ENCODE measurements at places on chromosomes 2 and 18.

DNA sequence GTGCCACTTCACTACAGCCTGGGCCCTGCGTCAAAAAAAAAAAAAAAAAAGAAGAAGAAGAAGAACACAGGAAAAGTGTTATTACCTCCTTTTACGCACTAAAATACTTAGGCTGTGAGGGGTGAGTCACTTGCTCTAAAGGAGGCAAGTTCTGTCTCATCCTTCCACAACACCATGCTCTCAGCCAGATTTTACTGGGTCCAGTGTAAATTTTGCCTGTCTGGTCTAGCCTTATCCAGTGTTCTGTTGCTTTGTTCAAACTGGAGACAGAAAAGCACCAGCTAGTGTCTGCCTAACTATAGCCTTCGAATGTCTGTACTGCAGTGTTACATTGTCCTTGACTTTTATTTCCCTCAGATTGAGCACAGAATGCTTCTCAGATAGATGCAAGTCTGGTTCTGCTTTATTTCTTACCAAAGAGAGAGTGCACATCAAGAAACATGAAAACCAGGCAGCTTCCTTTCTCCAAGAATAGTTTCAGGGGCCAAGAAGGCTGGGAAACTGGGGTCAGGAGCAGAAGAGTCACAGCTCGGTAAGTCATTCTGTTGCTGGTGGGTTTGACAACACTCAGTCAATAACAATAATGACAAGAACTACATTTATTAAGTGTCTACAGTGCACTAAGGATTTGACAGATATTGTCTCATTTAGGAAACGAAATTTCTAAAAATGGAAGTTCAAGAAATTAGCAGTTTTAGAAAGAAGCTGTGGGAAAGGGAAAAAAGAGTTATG is 3.1 kb upstream of the MSGN1 start:
- DNase-seq, result no peak

DNA sequence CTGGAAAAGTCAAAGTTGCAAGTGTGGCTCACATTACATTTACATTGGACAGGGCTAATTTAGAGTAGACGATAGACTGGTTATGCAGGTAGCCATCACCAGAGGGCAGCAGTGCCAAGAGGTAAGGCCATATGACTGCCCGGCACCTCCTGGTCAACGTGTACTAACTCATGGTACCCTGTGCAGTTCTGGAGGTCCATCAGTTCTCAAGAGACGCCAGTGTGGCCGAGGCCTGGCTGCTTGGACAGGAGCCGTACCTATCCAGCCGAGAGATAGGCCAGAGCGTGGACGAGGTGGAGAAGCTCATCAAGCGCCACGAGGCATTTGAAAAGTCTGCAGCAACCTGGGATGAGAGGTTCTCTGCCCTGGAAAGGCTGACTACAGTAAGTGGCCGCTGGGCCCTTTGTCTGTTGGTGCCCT is 65.8 kb upstream of the EML6 start:
- DNase-seq, result no peak

DNA sequence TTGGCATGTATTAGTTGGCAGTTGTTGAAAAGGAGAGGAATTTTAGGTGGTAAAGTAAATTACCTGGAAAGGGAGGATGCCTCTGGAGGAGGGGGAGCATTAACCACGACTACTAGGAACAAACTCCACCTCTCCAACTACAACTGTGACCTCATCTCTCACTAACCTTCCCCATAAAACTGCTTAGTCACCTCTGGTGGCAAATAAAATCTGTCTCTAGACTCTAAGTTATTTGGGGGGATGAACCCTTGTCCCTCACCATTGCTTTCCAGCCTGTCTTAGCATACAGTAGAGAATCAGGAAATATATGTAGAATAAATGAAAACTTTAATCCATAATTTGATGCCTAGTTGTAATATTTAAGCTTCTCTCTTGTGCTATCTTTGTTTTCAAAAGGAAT is 27.6 kb upstream of the MYO1B start:
- no peak for DNase-seq

GRCh38 chr2:44075541-44075940 is 79.8 kb upstream of the LRPPRC start:
- DNase-seq, result no peak

DNA sequence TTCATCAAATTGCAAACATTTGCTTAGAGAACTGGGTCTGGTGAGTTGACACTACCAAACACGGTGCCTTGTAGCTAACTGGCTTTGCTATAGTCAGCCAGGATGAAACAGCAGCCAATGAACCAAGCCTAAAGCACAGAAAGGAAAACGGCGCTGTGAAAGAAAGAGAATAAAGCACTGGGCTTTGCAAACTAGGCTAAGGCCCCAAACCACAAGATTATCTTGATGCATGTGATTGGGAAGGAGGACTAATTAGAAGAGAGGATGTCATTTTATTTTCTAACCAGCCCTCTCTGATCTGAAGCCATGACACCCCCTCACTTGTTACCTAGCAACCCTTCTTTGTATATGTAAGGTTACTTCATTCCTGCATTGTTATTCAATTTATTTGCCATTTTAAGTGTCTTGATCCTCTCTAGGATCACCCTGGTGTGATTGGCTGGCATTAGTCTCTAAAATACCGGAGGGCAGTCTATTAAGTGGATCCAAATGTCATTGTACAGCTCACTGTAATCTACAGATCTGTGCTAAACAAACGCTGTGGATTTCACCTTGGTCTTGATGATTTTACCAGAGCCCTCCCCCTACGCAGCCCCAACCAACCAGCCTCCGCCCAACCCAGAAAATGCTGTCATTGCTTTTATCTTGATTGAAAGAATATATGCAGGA is 395.4 kb upstream of the ACVR2A start:
- DNase-seq, result no peak

DNA sequence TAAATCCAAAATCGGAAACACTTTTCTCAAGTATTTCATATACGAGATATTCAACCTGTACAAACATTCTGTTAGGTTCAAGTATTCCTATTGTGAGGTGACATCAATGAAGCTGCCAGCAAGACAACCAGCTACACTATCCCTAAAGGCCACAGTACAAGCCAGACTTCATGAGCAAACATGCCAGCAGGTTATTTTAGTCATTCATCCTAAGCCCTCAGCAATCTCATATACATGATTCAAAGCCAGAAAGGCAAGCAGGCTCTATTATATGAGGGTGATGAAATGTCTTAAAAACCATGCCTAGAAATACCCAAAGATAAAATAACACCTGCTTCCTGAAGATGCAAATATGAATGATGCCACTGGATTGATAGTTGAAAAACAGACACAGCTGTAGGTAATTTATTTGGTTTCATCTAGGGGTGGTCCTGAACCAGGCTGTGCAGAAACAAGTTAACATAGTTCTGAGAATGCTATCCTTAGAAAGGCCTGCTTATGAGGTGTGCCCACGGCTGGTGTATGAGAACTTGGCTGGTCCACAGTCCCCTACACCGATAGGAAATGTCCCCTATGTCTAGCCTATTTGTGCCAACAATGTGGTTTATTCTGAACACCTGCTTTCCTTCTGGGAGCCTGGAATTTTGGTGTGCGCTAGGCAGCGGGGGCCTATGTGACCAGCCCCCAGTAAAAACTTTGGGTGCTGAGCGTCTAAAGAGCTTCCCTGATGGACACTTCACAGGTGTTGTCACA is 48.2 kb upstream of the KIDINS220 start:
- DNase-seq, result no peak

- DNase-seq, result no peak
These were observed 56.2 kb downstream of the ETAA1 start for GRCh38 chr2:67453310-67453709.

DNA sequence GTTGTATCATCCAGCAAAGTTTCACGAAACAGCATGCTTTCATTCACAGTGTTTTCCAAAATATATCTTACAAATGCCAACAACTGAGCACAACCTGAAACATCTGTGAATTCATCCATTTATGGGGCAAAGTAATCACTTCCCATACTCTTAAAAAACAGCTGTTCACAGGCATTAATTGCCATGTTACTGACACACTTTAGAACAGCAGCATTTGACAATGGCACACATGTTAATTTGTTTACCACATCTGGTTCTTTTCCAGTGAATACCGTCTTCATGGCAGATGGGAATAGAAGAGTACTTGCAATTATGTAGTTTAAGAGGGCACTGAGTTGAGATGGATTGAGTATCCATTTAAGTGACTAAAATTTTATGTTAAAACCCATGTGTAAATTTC is 347.4 kb upstream of the LRP1B start:
- DNase-seq, result no peak

DNA sequence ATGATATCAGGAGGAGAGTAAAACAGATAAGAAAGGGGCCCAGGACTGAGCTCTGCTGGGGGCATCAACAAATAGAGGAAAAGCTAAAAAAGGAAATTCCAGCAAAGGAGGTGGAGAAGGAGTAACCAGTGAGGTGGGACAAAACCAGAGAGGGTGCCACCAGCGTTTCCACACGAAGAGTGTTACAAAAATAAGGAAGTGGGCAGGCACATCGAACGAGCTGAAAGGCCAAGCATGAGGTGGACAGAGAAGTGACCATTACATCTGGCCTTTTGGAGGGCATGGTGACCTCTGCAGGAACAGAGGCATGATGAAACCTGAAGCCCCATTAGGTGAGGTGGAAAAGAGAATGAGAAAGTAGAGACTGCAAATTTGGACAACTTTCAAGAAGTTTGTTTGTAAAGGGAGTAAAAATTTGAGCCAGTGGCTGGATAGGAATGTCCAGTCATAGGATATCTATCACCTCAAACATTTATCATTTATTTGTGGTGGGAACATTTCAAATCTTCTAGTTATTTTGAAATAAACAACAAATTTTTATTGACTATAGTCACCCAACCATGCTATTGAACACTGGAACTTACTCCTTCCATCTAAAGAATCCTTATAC is 18.4 kb upstream of the VIT start:
- no peak for DNase-seq

DNA sequence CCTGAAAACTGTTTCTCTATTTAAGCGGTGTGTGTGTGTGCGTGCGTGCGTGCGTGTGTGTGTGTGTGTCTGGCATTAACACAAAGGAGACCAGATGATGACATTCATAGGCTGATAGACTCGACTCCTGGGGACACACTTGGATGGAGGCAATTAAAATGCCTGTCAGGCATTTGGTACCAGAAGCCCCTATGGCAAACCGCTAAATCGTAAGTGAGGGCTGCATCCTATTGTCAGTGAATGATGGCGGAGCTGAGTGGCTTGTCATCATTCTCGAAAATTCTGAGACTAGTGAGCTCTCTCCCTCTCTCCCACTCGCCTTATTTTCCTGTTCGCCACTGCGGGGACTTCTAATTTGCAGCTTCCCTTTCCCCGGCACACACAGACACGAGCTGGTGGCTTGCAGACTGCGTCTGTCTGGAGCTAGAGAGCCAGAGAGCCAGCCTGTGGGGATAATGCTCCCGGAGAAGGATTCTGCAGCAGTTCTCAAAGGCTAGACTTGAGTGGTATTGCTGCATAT is 155.4 kb downstream of the MAP2 start:
- DNase-seq, result peak; percentile 55

DNA sequence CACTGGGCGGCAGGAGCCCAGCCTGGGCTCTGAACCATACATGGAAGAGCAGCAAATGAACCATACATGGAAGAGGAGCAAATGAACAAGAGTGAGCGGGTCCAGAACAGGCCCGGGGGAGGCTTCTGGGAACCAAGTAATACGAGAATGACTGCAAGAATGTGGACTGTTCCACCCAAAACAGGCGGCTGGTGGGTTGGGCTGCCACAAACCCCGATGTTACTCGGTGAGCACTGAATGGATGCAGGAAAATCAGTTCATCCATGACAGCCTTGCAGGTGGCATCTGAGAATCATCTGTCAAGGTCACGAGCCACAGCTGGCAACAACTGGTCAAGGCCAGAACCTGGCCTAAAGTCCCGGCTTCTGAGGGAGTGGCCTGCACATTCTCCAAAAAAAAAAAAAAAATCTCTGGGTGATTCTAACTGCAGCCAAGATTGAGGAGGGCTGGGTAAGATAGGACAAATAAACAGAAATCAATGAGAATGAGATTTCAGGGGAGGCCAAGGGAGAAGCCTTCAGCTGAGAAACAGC is 106.1 kb downstream of the ZNF516 start:
- no peak for DNase-seq

- DNase-seq, result peak; percentile 69
These were observed 384.5 kb downstream of the MTX2 start for GRCh38 chr2:176653479-176654443.

- no peak for DNase-seq
These were observed 23.5 kb upstream of the SCN7A start for GRCh38 chr2:166517533-166518061.

GRCh38 chr2:127196998-127197397 is 23.1 kb downstream of the CYP27C1 start:
- no peak for DNase-seq

GRCh38 chr18:24860978-24861680 is 400.7 kb downstream of the HRH4 start:
- DNase-seq, result no peak

DNA sequence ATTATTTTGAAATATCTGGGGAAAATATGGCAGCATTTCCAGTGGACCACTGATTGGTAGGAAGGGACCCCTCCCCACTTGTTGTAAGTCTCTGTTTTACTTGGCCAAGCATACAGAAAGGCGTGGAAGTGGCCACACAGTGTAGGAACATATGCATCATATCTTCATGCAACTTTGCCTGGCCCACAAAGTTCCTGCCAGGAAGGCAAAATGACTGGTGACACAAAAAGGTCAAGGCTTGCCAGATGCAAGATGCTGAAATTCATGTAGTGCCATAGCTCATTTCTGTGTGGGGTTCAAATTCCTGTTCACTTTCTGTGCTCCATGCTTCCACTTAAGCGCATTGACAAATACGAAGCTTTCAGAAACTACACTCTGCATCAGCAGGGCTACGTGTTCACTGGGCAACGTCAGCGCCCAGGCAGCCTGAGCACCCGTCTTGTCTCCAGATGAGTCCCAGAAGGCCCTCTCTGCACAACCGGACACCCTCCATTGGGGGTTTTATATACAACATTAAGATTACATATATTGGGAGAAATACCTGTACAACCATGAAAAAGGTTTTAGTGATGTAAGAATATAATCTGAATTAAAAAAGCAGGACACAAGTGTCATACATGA is 3.6 kb downstream of the DYNC2LI1 start:
- no peak for DNase-seq

- DNase-seq, result no peak
These were observed 65.5 kb downstream of the CCBE1 start for GRCh38 chr18:59631583-59632181.

DNA sequence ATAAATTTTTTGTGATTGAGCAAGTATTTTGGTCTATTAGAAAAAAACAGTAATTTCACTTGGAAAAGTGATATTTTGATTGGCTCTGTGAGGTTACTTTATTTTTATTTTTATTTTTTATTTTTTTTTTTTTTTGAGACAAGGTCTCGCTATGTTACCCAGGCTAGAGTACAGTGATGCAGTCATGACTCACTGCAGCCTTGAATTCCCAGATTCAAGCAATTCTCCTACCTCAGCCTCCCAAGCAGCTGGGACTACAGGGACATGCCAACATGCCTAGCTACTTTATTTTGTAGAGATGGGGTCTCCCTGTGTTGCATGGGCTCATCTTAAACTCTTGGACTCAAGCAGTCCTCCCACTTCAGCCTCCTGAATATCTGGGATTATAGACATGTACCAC is 60.9 kb upstream of the MGAT5 start:
- no peak for DNase-seq

Data from right hindlimb (tissue), 1 donor.